Activated naive CD4-positive, alpha-beta T cell treated with anti-CD3 and anti-CD28 coated beads, Interleukin-2, amount 10 ng/mL, durations not matched to agents 7 days and 5 days (primary cell): ENCODE measurements at places on chromosomes 3 and 15.

- no peak for DNase-seq
Observed at GRCh38 chr3:46900007-46900292, 22.4 kb downstream of the PTH1R start.

- no peak for DNase-seq
Observed at GRCh38 chr3:73070675-73071575, 9.5 kb downstream of the EBLN2 start.

DNA sequence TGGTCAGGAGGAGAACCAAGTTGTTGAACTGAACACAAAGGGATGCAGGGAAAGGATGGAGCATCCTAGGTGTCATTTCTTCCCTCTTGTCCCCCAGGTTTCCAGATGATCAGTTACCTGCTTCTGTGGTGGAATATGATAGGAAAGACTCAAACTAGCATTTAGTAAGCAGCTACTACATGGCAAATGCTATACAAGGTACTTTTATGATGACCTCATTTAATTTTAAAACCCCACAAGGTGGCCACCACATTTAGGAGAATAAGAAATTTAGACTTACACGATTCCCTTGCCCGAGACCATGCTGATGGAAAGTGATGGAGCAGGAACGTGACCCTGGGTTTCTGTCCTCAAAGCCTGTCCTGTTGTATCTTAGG, 40.9 kb downstream of the CCR4 start:
- no peak for DNase-seq

DNA sequence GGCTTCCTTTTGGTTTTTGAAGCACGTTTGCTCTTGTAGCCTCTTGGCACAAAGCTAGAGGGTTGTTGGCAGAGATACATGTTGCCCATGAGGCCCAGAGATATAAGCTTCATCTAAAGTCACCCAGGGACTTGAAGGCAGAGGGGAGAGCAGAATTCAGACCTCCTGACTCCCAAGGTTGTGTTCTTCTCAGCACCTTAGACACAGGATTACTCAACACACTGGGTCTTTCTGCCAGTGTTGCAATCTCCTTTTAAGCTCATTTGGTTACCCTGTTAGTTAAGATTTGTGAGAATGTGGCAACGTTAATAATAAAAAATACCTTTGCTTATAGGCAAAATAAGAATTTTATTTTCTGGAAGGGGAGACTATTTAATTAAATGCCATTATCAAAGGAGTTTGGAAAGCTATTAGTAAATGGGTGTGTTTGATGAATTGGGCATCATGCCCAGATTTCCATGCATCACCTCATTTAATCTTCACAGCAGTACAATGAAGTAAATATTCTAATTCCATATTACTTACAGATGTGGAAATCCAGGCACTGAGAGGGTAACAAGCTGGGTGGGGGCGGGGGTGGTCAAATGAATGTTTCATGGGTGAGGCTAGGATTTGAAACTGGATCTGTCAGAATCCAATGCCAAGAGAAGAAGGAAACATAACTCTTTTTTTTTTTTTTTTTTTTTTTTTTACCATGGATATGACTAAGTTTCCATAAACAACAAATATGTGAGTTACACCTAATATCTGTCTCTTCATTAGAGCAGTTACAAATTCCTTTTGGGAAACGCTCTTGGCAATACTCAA, 183.3 kb downstream of the NR1D2 start:
- no peak for DNase-seq

GRCh38 chr15:81373176-81373575, 837 bp downstream of the TMC3 start:
- no peak for DNase-seq

GRCh38 chr3:189561256-189561655, 69.9 kb upstream of the TP63 start:
- no peak for DNase-seq
